ENCODE measurements at places on chromosomes 12 and 14.

DNA sequence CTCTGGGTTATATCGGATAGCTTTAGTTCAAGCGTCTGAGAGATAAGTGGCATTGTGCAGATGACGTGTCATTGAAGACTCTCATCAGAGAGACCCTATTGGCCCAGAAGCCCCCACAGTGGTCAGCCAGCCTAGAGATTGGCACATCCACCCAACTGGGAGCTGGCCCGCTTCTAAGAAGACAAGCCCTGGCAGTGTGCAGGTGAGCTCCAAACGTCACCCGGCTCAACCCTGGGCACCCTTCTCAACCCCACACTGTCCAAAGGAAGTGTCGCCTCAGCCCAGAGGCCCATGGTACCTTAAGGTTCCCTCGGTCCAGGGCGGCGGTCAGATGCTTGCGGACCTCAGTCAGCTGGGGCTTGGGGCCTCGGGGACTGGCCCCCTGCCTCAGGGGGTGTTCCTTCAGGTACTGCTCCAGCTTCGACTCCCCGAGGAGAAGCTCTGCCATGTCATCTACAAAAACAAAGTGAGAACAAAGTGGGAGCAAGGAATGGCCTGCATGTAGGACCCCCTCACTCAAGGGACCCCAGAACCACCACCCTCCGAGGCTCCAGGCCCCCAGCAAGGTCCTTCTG, 30.3 kb downstream of the TTC7B start:
- DNase-seq: no peak

DNA sequence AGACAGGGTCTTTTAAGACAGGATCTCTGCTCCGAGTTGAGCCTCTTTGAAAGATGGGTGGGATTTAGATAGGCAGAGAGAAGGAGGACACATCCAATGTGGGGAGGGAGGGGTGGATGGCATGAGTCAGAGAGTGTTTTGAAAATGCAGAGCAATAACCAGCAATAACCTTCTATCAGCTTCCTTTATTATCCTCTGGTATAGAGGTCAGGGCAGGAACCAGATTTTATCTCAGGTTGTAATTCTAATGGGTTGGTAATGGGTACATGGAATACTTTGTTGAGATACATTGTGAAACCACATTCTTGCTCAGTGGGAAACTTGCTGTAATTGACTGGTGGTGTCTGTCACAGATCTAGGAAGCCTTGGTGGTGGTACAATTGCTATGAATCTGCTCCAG, 37.6 kb upstream of the CCDC63 start:
- no peak for DNase-seq

GRCh38 chr14:99605299-99605961, 1.4 kb upstream of the CCDC85C start:
- peak; percentile 33 for DNase-seq

- DNase-seq: no peak
Observed at GRCh38 chr12:22248571-22249115, 85.9 kb downstream of the ST8SIA1 start.

GRCh38 chr14:61498303-61498702, 176.9 kb downstream of the PRKCH start:
- no peak for DNase-seq

- no peak for DNase-seq
Observed at GRCh38 chr14:39880106-39880695, 448.0 kb upstream of the FBXO33 start.

DNA sequence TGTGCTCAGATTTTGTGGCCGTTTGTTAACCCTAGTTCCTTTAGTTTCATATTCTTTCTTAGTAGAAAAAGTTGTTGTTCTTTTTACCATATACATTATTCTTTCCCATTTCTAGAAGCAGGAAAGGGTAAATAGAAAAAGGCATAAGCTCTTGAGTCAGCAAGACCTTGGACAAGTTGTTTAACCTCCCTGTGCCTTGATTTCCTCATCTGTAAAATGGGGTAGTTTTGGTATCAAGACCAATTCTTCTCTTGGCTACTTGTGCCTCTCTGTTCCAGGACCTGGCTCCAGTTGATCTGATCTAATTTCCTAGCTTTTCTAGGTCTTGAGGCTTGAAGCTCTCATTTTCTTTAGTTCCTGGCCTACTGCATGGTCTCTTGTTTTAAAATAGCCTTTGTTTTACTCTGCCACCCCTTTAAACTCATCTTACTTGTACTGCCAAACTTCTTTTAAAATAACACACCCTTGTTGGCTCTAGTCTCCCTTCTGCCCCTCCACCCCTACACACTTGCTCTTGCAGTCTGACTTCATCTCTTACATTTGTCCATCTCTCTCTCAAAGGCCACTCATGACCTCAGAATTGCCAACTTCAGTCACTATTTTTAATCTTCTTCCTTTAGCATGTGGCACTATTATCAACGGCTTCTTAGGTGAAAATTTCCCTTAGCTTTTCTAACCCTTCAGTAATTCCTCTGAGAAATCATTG, 143.7 kb downstream of the TTLL5 start:
- no peak for DNase-seq

DNA sequence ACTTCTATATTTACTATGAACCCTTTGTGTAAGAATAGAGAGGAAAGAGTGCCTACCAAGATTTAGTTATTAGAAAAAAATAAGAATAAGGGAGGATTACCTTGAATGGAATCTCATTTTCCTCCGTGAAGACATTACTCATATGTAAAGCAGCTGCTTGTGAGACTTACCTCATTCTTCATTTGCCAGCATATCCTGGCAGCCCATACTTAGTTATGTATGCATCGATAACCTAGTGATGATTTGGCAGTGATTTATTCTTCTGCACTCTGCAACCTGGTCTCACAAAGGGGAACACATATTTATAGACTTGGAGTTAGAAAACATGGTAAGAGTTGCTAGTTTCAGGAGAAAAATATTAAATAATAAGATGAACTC, 56.8 kb downstream of the LRFN5 start:
- no peak for DNase-seq

DNA sequence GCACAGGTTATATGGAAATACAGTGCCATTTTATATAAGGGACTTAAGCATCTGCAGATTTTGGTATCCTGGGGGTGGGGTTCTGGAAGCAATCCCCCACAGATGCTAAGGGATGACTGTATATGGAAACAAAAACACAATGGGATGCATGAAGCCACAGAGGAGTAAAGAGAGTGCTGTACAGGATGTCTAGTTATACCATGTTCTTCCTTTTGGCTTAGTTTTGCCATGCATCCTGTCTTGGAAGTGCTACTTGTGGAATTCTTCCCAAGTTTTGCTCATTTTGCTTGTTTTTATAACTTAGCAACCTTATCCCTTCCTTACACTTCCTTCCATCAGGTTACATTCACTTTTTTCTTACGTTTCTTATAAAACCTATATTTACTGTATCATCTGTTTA, 55.6 kb downstream of the TRMT5 start:
- no peak for DNase-seq

GRCh38 chr14:95359994-95360826, 40.5 kb upstream of the CLMN start:
- DNase-seq: no peak

DNA sequence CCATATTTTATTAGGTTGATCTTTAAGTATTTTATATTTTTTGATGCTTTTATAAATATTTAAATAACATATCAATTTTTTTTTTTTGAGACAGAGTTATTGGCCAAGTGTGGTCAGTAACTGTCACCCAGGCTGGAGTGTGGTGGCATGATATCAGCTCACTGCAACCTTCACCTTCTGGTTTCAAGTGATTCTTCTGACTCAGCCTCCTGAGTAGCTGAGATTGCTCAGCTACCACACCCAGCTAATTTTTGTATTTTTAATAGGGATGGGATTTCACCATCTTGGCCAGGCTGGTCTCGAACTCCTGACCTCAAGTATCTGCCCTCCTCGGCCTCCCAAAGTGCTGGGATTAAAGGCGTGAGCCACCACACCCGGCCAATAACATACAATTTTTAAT, 71.1 kb downstream of the FUT8 start:
- no peak for DNase-seq

- no peak for DNase-seq
Observed at GRCh38 chr12:114902665-114903064, 218.7 kb upstream of the TBX3 start.

DNA sequence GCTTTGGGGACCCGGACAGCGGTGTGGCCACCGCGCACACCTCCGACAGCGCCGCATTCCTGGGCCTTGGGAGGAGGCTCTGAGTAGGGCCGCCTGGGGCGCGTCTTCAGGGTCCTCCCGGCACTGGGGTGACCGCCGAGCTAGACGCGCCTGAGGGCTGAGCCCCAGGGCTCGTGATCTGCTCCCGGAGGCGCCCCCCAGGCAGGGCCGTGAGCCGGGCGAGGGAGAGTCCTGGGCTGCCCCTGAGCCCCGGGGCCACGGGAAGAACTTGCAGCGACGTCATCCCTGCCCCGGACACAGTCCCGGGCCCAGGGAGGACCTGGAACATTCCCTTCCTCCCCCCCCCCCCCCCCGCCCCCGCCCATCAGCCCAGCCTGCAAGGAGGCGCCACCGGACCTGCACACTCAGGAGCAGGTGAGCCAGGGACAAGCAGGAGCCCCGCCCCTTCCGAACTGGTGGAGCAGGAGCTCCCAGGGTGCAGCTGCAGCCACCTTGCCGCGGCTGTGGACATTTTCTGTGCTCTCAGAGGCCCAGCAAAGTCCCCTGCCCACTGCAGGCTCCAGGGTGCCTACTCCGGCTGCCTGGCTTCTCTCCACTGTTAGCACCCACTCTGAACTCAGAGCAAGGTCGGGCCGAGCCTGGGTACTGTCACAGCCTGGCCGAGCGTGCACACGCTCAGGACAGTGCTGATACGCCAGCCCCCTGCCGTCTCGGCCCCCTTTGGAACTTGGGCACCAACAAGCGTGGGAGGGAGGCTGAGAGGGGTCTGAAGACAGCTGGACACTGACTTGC, 50.7 kb downstream of the A2M start:
- DNase-seq: no peak

- no peak for DNase-seq
Observed at GRCh38 chr12:701896-702539, 38.8 kb upstream of the NINJ2 start.

GRCh38 chr12:113467142-113467501, 4.5 kb downstream of the LHX5 start:
- DNase-seq: no peak

DNA sequence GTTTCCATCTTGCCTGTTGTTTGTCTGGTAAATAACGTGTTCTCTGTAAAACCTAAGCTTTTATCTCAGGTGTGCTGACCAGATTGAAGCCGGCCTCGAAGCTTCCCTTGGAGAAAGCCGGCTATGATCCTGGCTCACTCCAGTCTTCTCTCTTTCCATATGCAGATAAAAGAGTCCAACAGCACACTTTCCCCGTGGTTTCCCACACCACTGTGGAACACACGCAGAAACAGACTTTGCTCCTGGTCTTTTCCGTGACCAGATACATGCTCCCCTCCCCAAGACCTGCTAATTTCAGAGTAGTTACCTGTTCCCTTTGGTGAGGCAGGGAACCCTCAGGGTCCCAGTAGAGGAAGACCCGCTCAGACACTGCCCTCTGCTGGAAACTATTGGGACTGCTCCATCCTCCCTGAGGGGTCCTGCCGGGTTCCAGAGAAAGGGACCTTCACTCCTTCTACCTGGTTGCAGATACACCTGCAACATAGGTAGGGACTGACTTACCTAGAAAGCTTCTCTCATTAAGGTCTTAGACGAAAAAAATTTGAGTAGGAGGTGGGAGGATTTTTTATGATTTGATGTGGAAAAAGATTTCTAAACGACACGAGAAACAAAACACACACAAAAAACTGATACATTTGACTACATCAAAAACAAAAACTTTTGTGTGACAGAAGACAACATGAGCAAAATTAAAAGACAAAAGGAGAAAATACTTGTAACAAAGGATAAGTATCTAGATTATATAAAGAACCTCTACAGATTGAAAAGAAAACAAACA, 415.4 kb upstream of the CCDC196 start:
- DNase-seq: peak; percentile 22

- DNase-seq: no peak
Observed at GRCh38 chr12:50986966-50987737, 34.8 kb downstream of the HIGD1C start.

DNA sequence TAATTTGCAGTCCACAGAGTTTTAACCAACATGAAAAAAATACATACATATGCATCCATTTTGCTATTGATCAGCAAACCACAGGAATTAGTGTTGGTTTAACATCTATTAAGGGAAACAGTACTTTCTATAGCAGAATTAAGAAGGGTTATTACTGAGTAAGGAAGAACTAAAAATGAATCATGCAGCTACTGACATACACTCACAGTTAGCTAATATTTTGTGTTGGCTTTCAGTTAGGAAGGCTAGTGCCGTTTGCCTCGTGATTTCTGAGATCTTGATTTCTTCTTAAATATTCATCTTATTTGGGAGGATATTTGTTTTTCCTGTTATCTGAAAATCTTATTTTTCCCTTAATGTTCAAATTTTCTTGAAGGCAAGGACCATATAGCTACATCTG, 423.4 kb downstream of the NOVA1 start:
- DNase-seq: no peak

- DNase-seq: no peak
Observed at GRCh38 chr12:116739381-116739887, 1.3 kb downstream of the RNFT2 start.

DNA sequence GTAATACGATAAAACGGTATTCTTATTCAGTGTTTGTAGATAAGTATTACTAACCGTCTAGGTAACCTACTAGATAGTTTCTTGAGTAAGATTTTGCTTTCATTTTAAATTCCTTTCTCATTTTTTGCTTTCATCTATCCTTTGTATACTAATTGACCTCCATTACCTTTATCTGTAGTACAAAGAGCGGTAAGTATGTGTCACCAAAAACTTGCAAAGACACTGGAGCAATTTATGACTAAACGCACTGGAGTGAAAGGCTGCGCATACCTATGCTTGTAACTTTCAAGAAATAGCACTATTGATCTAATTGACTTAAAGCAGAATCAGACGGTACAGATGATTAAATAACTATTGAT, 1.7 kb downstream of the ARHGAP5 start:
- DNase-seq: no peak

DNA sequence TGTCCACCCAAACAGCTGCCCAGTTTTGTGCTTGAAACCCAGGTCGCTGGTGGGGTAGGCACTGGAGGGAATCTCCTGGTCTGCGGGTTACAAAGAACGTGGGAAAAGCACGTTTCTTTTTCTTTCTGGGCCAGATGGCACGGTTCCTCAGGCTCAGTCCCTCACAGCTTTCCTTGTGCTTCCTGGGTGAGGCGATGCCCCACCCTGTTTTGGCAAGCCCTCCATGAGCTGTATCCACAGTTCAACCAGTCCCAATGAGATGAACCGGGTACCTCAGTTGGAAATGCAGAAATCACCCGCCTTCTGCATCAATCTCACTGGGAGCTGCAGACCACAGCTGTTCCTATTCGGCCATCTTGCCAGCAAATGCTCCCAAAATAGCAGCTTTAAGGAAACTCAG, 51.4 kb upstream of the TMTC2 start:
- DNase-seq: no peak

GRCh38 chr14:42884100-42884499, 1277.4 kb downstream of the LRFN5 start:
- no peak for DNase-seq

DNA sequence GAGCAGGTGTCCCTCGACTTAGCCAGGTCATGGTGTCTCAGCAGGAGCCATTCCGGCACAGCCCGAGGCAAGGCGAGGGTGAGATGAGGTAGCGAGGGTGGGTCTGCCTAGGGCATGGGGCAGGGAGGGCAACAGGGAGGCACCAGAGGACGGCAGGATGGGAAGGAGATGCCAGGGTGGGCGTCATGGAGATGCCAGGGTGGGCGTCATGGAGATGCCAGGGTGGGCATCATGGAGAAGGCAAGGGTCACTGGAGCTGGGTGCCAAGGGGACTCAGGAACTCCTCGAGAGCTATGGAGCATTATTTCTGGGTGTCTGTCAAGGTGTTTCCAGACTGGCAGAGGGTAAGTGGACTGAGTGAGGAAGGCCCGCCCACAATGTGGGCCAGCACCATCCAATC, 7.4 kb downstream of the DEGS2 start:
- no peak for DNase-seq

All from stimulated activated naive B cell treated with anti-CD40 and anti-IgM and Interleukin-4, amounts not matched to agents 10 μg/mL and 1 μg/mL and 100 μg/mL, for 72 hours (primary cell).